Mucosa of gallbladder (tissue), 1 donor: ENCODE measurements at places on chromosomes 11 and 22.

- DNase-seq = no peak
Measured at GRCh38 chr11:69135420-69136363, 20.0 kb upstream of the SMIM38 start.

- DNase-seq = no peak
Measured at GRCh38 chr11:96538104-96538503, 148.3 kb downstream of the JRKL start.

GRCh38 chr22:41722496-41722895 is 23.2 kb downstream of the MEI1 start:
- DNase-seq = no peak

- DNase-seq = peak; percentile 19
Measured at GRCh38 chr11:134579724-134580609, 167.9 kb upstream of the B3GAT1 start.

- DNase-seq = peak; percentile 71
Measured at GRCh38 chr11:45655347-45655756, 10.1 kb downstream of the CHST1 start.

DNA sequence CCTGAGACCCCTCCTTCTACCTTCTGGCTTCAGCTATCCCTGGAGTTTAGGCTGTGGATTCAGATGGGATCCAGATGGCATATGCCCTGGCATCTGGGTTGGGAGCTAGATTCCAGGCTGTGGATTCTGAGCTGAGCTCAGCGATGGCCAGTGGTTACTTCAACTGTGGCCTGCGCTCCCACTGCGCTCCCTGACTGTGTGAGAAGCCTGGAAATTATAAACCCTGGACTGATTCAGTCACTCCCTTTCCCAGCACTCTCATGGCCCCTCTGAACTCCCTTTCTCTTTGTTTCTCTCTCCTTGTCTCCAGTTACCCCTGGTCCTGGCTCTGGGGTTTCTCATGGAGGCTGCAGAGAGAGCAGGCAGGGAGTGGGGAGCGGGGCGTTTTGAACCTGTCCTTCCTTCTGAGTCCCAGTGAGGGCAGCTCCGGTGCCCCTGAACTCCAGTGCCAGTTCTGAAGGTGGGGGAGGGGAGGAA is 4.8 kb downstream of the ARHGEF17 start:
- DNase-seq = peak; percentile 35

DNA sequence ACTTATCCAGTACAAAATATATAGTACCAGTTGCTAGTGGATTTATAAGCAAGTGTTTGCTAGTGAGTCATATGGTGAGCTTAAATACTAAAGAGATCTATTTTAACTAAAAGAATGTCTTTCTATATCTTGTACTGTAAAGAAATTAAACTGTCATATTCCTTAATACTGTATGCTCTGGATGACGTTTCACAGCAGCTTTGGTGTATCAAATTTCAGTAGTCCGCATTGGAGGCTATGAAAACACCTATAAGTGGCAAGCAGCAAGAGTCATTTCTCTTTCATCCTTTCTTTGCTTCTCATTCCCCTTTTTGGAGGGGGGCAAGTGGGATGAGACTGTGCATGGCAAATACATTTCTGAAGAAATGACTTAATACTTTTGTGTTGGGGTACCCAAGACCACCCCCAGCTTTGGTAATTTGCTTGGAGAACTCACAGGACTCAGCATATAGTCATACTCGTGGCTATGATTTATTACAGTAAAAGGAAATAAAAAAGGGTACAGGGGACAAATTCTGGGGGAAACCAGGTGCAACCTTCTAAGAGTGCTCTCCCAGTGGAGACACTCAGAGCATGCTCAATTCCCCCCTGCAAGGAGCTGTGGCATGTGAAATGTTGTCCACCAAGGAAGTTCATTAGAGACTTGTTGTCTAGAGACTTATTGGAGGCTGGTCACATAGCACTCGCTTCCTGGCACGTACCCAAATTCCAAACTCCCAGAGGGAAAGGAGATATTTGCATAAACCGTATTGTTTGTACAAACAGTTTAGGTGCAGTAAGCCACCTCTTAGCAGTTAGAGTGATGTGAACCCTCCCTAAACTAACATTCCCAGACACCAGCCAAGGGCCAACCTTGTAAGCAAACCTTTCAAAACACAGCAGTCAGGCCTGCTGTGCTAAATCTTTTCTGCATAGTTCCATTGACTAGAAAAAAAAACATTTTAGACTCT is 210.8 kb downstream of the PGR start:
- DNase-seq = no peak

DNA sequence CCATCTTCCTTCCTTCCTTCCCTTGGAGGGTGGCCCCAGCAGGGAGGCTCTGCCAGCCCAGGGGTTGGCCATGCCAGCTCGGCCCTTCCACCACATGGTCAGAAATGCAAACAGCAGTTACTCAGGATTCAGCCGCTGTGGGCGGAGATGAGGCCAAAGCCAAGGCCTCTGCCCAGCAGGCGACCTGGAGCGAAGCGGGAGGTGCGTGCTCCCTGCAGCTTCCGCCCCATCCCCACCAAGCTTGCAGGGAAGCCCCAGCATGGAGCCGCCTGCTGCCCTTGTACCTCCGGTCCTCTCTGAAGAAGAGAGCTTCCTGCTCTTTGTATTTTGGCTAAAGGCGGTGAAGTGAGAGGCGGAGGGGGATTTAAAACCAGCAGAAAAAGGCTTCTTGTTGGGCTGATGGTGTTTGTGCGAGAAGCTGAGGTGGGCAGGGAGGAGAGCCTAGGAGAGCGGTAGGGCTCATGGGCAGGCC is 50.4 kb downstream of the ANO1 start:
- DNase-seq = peak; percentile 49

GRCh38 chr11:120357620-120358019 is 21.4 kb downstream of the ARHGEF12 start:
- no peak for DNase-seq

DNA sequence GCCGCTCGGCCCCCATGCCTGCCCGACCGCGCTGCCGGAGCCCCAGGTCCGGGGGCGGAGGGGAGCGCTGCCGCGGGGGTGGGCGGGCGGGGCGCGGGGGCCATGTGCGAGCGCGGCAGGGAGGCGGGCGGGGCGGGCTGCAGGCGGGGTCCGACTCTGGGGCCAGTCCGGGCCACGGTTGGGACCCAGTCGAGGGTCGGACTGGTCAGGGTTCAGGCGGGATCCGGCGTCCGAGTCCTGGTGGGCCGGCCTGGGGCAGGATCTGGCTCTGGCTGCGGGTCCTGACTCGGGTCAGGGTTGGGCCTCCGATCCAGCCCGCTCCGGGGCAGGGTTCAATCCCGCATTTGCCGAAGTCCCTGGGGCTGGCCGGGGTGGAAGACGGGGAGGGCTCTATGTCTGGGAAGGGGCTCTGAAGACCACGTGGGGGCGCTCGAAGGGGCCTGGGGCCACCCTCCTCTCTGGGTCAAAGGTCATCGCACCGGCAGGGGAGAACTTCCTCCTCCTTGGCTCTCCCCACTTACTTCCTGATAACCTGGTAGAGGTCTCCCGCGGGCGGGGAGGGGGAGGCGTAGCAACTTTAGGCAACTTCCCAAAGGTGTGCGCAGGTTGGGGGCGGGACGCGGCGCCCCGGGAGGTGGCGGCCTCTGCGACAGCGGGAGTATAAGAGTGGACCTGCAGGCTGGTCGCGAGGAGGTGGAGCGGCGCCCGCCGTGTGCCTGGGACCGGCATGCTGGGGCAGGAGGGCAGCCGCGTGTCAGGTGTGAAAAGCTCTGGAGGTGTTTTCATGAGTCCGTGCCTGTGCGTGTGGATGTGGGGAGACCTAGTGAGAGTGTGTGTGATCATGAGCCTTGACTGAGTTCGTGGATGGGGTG is 603 bp downstream of the ESRRA start:
- peak; percentile 77 for DNase-seq

DNA sequence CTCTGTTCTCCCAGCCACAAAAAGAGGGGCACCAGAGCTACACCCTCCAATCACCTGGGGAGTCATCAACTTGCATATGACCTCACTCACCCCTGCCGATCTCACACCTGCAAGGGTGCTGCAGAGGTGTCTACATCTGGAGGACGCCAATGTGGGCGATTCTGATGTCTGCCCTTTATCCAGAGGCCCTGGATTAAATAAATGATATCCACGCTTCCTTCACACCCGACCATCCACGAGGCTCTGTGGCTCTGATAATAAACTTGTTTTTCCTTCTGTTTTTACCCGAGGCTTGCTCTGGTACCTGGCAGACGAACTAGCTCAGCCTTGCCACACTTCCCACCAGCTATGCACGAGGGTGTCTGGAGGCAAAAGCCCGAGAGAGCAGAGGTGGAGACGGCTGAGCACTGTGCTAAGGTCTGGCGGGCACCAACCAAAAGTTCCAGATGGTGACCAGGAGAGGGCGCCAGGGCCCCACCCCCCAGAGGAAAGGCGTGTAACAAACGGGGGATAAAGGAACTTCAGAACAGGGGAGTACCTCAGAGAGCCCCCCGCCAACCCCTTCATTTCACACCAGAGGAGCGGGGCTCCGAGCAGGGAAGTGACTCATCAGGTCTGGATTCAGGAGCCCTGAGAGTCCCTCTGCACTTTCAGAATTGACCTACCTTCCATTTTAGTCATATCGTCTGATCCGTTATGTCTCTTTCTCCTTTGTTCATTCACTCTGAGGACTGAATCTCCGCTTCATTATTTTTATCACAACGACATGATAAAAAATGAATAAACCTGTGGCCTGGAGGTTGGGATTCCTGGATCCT is 13.5 kb downstream of the SCN3B start:
- DNase-seq = peak; percentile 16

GRCh38 chr11:45795379-45795778 is 9.6 kb upstream of the SLC35C1 start:
- DNase-seq = no peak

DNA sequence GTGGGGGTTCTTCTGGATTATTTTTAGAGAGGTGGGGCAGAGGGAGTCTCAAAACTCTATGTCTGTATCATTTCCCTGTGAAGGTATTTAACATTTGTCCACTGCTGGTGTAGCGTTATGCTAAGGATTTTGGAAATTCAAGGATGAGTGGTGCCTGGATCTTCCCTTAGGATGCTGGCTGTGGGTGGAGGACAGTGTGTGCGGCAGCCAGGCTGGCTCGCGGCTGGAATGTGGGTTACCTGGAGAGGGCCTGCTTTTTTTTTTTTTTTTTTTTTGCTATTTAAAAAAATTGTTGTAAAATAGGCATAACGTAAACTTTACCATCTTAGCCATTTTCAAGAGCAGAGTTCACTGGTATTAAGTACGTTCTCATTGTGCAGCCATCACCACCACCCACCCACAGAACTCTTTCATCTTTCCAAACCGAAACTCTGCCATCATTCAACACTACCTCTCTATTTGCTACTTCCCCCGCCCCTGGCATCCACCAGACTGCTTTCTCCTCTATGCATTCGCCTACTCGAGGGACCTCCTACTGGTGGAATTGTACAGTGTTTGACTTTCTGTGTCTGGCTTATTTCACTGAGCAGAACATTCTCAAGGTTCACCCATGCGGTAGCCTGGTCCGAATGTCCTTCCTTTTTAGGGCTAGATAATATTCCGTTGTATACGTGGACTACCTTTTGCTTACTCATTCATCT is 67.1 kb downstream of the PARVB start:
- DNase-seq = no peak

DNA sequence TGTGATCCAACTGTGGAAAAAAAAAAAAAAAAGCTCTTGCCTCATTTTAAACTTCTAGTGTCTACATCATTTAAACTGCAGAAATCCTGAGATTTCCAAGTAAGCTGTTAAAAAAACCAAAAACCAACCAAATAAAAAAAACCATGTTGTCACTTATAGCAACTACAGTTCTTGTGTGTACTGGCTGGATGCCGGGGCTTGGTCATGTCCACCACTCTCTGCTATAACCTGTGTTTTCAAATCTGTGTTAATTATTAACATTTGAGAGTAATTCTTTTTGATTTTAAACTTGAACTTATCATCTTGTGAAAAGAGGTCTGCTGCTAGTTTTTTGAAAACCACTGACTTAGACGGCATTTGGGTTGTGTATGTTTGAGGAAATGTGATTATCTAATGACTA is 32.2 kb upstream of the BID start:
- DNase-seq = no peak

GRCh38 chr11:66417000-66417399 is 3.8 kb upstream of the NPAS4 start:
- DNase-seq = no peak

- DNase-seq = no peak
Measured at GRCh38 chr11:30594646-30595411, 8.7 kb upstream of the MPPED2 start.

DNA sequence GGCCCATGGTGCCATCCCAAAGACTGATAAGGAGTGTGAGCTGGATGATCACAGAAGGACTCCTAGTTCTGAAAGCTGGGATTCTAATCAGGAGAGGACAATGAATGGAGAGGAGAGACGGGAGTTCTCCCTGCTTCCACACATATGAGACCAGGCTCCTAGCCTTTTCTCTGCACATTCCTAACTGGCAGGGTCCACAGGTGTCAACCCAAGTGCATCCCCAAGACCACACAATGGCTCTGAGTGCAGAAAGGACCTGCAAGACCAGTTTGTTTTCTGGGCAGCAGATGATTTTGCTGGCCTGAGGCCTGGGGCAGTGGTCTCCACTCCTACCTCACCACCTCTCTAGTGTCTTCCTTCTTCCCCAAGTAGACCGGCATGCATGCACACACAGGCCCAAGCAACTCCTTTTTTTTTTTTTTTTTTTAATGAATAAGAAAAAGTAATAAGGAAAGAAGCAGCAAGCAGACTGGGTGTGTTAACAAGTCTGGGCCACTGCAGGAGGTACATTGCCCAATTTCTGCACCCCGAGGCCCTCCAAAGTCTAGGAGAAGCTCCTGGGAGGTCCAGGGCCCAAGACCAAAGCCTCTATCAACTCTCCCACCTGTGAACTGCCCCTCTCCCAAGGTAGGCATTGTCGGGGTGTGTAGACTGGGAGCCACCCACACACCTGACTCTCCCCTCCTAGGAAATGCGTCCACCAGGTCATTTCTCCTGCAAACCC is 1.2 kb upstream of the TSKU start:
- DNase-seq = no peak

DNA sequence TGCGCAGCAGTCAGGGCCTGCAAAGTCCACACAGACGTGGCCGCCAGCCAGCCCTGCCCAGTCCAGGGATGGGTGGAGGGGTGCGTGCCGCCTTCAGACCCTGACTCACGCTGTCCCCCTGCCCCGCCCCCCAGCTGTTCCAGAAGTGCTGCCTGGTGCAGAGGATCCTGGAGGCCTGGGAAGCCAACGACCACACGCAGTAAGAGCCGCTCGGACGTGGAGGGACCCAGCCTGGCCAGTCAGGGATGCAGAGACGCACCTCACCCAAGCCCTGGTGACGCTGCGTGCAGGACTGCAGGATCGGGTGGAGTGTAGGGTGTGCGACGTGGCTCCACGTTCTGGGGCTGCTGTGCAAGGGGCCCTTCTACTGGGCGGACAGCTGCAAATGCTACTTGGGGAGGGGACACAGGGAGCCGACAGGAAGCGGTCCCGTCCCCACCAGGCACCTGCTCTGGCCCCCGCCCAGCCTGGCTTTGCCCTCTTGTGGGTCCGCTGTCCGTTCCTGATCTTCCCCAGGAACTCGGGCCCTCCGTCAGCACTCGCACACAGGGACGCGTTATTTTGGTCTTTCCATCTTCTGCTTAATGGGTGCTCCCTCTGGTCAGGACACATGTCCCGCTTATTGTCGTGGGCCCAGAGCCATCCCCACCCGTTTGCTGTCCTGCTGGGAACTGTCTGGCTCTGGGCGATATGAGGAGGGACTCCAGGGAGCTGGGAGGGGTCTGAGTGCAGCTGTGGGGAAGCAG is 42.5 kb downstream of the SBF1 start:
- DNase-seq = no peak
